Amniotic stem cell (primary cell): ENCODE measurements at places on chromosomes 3 and 15.

- DNase-seq = no peak
Observed at GRCh38 chr3:141365201-141365600, 3.1 kb upstream of the ZBTB38 start.

- DNase-seq = no peak
Observed at GRCh38 chr3:177283983-177284382, 86.7 kb upstream of the TBL1XR1 start.

DNA sequence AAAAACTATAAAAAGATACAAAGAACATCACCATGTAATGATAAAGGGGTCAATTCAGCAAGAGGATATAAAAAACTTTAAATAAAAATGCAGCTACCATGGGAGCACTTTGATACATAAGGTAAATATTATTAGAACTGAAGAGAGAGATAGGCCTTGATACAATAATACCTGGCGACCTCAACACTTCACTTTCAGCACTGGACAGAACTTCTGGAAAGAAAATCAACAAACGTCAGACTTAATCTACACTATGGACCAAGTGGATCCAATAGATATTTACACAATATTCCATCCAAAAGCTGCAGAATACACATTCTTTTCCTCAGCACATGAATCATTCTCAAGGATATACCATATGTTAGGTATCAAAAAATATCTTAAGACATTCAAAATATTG is 42.0 kb downstream of the WDR49 start:
- no peak for DNase-seq

DNA sequence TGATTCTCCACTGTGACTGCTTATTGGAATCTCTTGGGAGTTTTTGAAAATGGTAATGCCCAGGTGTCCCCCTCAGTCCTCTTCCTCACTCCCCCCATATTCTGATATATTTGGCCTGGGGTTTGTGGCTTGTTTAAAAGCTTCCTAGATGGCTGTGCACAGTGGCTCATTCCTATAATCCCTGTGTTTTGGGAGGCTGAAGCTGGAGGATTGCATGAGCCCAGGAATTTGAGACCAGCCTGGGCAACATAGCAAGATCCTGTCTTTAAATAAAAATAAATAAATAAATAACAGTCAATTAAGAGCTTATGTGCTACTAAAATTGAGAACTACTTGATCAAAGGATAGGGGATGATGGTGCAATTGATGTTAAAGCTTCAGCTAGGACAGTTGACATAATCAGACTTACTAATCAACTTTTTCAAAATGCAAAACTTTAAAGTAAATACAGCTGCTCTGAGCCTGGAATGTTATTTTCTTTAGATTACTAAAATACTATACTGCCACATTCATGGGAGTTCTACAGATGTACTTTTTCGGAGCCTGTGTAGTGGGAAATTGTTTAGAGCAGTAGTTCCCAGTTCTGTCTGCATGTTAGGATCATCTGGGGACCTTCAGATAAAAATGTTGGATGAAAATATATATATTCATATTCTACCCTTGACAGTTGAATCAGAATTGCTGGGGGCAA is 33.4 kb downstream of the ARIH1 start:
- no peak for DNase-seq

DNA sequence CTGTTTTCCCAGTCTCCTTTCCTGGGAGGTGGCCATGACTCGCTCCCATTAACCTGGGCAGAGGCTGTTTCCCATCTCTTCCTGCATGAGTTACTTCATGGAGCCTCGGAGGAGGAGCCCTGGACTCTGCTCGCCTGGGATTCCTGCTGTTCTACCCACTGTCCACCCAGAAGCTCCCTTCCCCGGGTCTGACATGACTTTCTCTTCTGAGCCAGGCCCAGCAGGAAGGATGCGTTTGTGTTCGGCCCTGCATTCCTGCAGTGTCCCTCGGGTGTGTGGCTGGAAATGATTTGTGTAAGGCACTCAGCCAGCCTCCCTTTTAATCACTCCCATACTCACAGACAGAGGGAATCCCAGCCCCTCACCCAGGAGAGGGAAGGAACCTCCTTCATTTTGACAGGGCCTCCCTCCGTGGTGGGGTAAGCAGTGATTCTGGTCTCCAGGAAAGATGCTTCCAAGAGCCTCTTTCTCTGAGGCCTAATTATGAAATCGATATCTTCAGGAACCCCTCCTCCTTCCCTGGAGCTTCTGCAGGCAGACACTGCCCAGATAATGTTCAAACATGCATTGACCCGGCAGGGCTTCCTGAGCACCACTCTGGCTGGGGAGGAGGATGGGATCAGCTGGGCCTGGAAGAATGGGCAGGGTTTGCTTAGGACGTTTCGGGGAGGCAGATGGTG is 41.6 kb upstream of the DLG1 start:
- no peak for DNase-seq

DNA sequence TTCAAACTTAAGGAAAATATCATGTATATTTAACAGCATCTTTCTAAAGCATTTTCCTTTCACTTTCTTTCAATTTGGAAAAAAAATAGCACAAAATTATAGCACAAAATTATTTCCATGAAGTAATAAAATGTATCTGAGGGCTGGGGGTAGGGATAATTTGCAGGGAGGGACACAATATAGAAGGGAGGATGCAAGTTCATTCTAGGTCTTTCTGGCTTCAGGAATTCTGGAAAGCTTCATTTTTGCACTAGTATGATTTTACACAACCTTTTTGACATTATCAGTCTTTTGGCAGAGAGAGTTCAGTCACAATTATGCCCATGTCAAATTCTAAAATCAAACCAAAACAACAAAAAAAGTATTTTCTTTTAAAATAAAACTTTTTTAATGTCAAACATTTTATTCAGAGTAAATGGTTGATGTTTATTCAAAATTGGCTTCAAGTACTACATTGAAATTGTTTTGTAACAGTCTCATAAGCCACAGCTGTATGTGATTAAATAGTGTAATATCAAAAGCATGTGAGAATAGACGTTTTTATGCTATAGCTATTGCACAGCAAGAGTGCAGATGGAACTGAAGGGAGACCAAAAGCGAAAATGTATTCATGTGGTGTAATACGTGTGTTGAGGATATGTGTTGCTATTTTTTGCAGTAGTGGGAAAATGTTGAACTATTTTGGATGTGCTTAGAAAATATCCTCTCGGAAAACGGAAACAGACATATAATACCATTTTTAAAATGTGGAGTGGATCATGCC is 5.8 kb downstream of the RBMS3 start:
- DNase-seq = no peak

- DNase-seq = no peak
Observed at GRCh38 chr3:102098130-102098885, 249.0 kb downstream of the NFKBIZ start.
